ENCODE measurements at places on chromosomes 7 and 10.

DNA sequence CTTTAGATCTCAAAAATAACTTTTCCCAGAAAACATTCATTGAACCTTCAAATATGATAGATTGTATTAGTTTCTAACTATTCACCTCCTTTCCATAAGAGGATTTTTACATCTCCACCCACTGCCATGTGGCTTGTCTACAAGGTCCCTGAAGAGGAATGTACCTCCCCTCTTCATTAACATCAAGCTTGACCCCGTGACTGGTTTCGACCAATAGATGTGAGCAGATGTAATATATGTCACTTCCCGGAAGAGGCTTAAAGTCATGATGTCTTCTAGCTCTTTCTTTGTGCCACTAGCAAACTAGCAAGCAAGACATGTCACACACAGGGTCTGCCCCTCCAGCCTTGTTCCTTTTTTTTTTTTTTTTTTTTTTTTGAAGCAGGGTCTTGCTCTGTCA lies 6.9 kb downstream of the BAZ1B start:
- no peak for DNase-seq

GRCh38 chr7:75993689-75994387 lies 557 bp downstream of the TMEM120A start:
- no peak for DNase-seq

DNA sequence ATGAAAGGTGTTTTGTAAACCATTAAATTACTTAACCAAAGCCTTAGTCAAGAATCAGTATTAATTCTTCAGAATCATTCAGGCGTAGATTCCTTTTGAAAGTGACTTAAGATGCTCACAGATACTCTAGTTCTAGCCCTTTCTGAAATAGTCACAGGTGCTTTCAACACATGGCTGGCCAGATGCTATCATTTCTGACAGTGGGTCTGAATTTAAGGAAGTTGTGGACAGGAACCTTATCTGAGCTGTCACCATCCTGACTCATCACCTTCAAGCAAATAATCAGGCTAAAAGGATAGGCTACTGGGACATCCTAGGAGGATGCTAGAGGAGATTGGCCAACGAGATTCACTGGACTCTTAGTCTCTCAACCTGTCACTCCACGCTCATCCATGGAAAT lies 501.5 kb downstream of the LRMDA start:
- no peak for DNase-seq

GRCh38 chr10:132400041-132400546 lies 3.1 kb downstream of the PWWP2B start:
- no peak for DNase-seq

- no peak for DNase-seq
Measured at GRCh38 chr7:134784251-134785049, 5.0 kb downstream of the CALD1 start.

DNA sequence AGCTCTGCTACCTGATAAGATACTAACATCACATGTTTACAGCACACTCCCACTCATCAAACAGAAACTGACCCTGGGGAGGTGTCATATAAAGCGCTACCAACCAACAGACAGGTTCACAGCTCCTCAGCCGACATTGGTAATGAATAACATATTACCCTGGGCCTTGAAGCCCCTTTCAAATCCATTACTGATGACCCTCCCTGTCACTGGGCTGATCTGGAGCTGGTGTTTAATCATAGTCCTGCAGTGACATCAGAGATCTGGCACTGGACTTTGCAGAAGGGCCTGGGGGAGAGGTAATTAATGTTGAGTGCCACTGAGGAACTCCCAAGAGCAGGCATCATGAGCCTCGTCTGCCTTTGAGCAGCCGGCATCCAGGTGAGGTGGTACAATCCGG lies 306.5 kb upstream of the NFE2L3 start:
- no peak for DNase-seq

All from activated T-helper 9 cell treated with anti-CD3 and anti-CD28 coated beads, Interleukin-2, amount 50 U/mL, for 16 hours (primary cell).